ENCODE measurements at places on chromosomes 5 and 9.

GRCh38 chr9:35619800-35620158, 1.6 kb upstream of the CD72 start:
- no peak for DNase-seq

GRCh38 chr5:143393524-143393923, 10.0 kb downstream of the NR3C1 start:
- no peak for DNase-seq

DNA sequence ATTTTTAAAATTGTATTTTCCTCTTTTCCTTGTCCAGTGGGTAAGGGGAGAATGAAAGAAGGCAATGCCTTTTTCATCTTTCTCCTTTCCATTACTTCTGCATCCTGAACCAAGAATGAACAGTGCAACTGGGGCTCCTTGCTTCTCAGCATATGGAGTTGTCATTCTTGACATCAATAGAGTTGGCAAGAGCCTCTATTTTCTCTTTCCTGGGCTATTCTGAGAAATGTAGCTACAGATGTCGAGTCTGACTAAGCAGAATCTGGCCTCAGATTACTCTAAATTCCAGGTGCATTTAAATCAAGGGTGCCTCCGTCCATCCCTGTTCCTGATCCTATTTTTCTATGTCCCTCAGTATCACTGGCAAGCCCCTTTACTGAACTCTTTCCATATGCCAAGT, 244.8 kb downstream of the GLIS3 start:
- no peak for DNase-seq

DNA sequence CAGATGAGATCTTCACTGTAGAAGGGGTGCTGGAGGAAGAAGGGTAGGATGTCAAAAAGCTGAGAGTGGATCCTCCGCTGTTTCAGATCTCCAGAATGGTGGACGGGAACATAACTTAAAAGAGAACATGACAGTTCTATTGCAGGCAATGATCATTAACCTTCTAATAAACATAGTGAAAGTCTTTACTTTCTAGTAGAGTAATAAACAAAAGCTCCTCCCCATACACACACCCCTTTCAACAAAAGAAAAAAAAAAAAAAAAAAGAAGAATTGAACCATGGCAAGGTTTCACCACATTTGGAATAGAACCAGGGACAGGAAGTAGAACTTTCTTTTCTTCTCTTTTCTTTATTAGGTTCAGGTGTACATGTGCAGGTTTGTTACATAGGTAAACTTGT, 768.1 kb upstream of the RIOK2 start:
- DNase-seq = no peak

GRCh38 chr9:35164711-35165110, 2.9 kb downstream of the UNC13B start:
- DNase-seq = no peak

DNA sequence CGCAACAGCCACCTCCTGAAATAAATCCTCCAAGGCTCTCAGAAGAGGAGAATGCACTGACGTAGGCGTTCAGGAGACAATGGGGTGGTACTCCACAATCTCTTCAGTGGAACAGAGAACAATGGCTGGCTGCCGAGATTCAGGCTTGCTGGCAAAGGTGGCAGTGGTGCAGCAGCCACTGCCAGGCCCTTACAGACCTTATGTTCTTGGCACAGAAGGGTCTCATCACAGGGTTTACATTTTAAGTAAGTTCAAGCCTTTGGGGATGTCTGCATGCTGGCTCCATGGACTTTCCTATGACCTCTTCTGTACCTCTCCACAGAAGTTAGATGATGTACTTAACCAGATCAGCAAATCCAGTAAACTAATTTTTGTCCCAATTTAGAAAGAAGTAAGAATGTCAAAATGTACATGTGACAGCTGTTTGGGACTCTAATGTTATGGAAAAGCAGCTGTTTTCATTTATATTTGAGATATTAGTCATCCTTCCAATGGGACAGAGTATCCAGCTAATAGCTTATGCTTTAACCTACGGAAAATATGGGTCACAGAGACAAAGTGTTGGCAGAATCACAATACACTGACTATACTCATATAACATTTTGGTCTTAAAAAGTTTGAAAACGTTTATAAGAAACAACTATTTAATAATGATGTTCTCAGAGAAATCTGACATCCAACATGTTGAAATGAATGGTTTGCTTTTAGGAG, 180.9 kb downstream of the MAPKAP1 start:
- DNase-seq = no peak

GRCh38 chr9:129981180-129981907, 61.6 kb downstream of the FNBP1 start:
- no peak for DNase-seq

DNA sequence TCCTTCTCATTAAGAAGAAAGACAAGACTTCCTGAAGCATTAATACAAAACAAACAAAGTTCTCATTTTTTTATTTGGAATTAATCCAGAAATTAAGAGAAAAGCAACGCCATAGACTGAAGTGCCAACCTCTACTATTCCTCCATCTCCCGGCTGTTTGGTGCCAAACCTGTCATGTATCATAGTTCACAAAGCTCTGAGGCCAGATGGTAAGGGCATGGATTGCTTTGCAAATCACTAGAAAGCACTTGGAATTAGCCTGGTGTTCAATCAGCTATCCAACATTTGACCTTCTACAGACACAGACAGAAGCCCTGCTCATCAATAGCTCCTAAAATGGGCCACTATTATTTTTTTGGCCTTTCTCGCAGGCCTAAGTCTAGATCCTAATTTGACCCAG, 33.8 kb downstream of the HTR1A start:
- DNase-seq = no peak

GRCh38 chr9:35108461-35108860, 5.5 kb upstream of the STOML2 start:
- no peak for DNase-seq

- no peak for DNase-seq
Measured at GRCh38 chr5:33105521-33105941, 335.2 kb upstream of the TARS1 start.

DNA sequence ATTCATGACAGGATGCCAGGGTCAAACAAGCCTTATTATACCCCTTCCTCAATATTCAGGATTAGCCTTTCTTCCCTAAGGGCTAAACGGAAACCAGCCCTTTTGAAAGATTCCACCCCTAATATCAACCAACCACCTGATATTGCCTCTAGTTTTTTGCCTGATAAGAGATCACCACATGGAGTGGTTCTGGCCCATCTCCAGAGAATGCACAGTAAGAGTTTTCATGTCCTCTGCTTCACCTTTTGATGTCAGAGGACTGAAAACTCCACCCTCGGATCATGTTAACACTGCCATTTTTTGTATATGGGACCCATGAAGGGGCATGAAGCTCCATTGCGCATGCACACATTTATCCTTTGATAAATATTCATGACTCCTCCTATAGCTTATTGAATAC, 5.8 kb upstream of the LNPEP start:
- no peak for DNase-seq

DNA sequence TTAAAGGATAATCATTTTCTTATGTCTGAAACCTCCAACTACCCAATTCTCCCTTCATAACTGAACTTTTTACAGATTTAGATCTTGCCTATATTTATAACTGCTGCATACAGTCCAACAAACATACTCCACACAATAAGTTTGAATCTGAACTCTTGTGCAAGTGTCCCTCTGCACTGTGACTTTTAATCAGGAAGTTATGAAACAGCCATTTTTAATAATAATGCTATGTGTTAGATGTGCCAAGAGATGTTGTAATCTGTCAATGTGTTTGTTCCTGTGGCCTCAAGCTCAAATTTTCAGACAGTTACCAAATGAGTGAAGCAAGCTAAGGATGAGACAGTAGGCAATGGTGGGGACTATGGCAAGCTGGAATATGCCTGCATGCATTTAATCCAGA, 57.6 kb upstream of the MTAP start:
- no peak for DNase-seq

GRCh38 chr9:114294664-114295063, 28.2 kb upstream of the ORM1 start:
- no peak for DNase-seq

DNA sequence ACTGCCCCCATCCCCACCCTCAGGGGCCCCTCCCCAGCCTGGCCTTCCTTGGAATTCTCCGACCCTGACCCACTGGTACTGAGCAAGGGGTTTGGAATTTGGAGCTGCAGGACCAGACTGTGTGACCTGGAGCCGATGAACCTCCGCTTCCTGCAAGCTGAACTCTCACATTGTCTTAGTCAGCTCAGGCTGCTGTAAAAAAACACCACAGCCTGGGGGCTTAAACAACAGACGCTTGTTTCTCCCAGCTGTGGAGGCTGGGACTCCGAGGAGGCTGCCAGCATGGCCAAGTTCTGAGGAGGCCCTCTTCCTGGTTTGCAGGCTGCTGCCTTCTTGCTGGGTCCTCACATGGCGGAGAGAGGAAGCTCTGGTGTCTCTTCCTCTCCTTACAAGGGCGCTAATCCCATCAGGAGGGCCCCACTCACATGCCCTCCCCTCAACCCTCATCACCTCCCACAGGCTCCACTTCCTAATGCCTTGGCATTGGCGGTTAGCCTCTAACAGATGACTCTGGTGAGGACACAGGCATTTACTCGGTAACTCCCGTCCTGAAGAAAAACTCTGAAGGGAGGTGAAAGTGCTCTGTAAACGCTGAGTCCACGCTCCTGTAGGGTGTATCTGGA, 42.4 kb downstream of the C5orf15 start:
- DNase-seq = no peak

DNA sequence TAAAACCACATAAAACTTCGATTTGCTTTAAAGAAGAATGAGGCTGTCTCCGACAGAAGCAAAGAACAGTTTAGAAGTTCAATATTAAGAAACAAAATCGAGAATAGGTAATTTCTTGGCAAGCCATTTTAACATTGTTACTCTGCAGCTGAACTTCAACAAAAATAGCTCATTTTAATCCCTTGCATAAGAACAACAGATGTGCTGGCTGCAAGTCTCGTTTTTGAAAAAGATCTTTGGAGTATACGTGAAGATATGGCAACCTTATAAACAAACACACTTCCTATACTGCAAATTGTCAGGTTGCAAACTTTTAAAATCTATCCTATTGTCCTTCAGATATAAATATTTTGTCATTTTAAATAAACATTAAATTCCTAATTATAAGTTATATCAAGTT, 71.5 kb downstream of the FBN2 start:
- no peak for DNase-seq

DNA sequence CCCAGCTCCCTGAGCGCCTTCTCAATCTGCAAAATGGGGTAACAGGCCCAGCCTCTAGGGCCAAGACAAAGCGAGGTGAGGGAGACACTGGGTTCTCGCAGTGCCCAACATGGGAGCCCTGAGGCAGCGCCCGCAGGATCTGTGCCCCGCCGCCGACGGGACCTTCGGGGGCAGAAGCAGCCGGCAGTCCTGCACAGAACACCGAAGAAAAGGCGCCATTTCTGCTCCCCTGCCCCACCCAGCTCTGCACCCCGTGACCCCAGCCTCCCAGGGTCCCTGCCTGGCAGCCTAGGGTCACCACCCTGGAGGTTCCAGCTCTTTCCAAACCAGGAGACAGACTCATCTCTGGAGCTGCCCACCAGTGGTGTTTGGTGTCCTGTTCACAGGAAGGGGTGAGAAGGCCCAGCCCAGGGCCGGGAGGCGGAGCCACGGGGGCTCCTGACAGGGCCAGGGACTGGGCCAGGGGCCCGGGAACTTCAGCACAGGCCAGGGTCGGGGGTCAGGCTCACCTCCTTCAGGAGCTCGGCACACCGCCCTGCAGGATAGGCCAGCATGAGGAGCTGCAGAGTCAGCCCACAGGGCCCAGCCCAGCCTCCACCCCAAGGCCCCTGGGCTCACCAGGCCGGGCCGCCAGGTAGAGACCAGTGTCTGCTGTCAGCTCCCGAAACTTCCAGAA, 3.3 kb downstream of the LCN8 start:
- no peak for DNase-seq

GRCh38 chr5:57221049-57221568, 47.2 kb downstream of the GPBP1 start:
- peak; percentile 16 for DNase-seq

GRCh38 chr9:3513265-3513818, 12.5 kb downstream of the RFX3 start:
- DNase-seq = no peak

- no peak for DNase-seq
Measured at GRCh38 chr5:120532835-120533234, 68.7 kb downstream of the PRR16 start.

DNA sequence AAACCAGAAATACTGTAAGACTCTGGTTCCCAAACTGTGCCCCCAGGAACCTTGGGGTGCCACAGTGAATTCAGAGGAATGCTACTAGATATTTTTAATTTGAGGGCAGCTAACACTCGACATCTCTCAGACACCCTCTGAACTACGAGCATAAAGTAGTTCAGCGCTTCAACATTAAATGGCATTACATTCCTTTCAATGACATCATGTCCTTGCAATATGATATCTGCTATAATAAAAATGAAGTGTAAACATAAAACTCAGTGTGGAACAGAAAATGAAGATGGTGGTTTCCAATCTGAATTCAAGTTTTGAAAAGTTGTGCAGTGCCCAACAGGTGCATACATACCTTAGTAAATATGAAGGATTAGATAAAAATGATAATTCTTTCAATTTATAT, 116.1 kb downstream of the LPAR1 start:
- no peak for DNase-seq

- DNase-seq = no peak
Measured at GRCh38 chr9:21684831-21685362, 117.5 kb upstream of the MTAP start.

GRCh38 chr5:165227515-165227914, 1722.1 kb downstream of the MAT2B start:
- DNase-seq = no peak

GRCh38 chr9:123996731-123997421, 14.7 kb upstream of the LHX2 start:
- no peak for DNase-seq

- DNase-seq = no peak
Measured at GRCh38 chr5:1974081-1974480, 91.4 kb upstream of the IRX4 start.

- DNase-seq = no peak
Measured at GRCh38 chr5:99926463-99926862, 608.7 kb upstream of the FAM174A start.

- no peak for DNase-seq
Measured at GRCh38 chr5:54087436-54087835, 222.9 kb downstream of the ARL15 start.

GRCh38 chr9:14308853-14309145, 5.1 kb downstream of the NFIB start:
- DNase-seq = no peak

- DNase-seq = no peak
Measured at GRCh38 chr9:132631280-132631679, 38.5 kb downstream of the DDX31 start.

DNA sequence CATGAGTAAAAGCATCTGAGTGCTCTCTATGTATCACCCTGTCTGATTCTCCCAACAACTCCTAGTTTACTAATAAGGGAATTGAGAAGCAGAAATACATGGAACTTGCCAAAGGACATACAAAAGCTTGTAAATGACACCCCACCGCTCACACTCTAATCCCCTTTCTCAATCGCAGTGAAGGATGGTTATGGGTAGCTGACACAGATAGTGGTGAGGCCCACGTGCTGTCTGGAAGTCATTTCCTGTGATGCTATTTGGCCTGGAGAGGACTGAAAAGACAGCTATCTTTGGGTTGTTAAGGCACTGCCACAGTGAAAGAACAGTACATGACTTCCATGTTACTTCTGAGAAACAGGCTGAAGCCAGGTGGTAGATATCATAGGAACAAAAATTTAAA, 117.0 kb downstream of the GLIS3 start:
- no peak for DNase-seq

- DNase-seq = no peak
Measured at GRCh38 chr5:68216245-68217046, 890 bp downstream of the PIK3R1 start.

All from NCI-H2107 (cell line).